ENCODE measurements at places on chromosomes 11 and 22.
A peak's percentile ranks its signal among the peaks of the same experiment; 100 is the strongest.

- no peak for DNase-seq
Observed at GRCh38 chr22:50569896-50570535, 7.3 kb upstream of the SYCE3 start.

DNA sequence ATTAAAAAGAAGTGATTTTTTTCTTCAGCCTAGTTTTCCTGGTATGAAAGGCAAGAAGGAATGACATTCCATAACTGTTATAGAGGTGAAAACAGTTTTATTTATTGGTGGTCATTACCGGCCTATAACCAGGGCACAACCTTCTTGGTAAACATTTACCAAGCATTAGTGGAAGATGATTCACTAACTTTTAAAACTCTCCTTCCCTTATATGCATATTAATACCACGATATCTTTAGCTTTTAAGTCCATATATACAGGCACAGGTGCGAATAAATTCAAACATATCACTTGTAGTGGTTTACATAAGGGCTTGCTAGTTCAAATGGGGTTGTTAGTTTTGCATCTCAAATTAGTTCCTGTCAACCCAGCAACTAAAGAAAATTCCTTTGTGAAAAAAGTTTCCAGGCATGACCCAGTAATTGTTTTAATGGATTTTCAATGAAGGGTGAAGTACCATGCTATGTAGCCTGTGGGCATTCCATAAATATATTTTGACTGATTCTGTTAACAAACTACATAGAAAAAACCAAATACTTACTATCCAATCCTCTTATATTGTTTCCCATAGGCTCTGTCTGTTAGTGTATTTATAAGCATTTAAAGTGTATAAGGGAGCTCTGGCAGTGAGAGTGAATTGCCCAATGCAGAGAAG lies 30.6 kb upstream of the ROBO3 start:
- no peak for DNase-seq

DNA sequence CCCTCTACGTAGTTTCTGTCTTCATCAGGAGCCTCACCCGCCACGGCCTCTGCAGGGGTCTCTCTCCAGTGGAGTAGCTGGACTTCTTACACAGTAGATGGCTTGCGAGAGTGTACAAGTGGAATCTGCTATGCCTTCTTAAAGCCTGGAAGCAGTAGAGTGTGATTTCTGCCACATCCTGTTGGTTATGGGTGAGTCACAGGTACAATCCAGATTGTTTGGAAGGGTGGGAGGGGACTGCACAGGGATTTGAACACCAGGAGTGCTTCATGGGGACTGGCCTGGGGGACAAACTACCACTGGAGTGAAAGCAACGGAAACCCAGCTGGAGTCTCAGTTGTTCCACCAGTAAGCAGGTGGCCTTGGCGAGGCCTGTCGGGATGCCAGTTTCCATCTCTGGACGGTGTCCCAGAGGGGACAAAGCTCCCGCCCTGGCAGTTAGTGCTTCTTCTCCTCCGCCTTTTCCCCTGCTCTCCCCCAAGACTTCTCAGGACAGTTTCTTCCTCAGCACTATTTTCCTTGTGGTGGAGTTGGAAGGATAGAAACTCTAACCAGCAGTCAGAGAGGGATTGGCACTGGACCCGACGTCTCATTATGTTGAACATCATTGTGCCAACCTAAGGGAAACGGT lies 85.0 kb upstream of the RCN1 start:
- DNase-seq = no peak

DNA sequence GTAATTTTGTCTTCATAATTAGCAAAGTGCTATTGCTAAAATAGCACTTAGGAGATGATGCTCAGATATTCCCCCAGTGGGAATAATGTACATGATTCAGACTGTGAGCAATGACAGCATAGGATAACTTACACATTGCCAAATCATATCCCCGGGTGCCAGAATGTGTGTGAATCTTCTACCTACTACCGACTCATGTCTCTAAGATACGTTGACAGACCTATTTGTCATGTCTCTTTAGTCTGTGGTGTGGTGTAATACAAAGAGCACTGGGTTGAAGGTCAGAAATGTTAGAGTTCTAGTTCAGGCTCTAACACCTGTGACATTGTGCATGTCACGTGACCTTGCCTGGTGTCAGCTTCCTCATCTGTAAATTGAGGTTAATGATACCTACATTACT lies 31.0 kb upstream of the PICALM start:
- peak; percentile 73 for DNase-seq

GRCh38 chr22:44292521-44292920 lies 20.2 kb downstream of the SHISAL1 start:
- DNase-seq = no peak

GRCh38 chr11:2533587-2534133 lies 88.9 kb downstream of the KCNQ1 start:
- DNase-seq = peak; percentile 93

Data from fibroblast of skin of scalp (primary cell).